Stimulated activated CD8-positive, alpha-beta memory T cell treated with anti-CD3 and anti-CD28 coated beads, Interleukin-4, amount 100 ng/mL, for 4 hours (primary cell): ENCODE measurements at places on chromosomes 11 and 22.

DNA sequence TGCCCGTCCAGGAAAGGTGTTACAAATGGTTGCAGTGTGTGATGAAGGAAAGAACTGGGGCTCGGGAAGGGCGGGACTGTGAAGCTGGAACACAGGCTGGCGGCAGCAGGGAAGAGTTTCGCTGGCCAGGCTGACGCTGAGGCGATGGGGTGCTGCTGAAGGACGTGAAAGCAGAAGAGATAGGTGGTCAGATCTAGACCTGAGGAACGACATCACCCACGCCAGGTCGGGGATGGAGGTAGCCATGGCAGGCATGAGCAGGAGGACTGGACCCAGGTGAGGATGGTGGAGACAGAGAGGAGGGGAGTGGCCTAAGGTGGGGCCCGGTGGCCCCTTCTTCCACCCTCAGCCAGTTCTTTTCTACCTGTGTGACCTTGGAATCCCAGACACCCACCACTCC is 9.1 kb downstream of the CDC42EP2 start:
- DNase-seq: no peak

DNA sequence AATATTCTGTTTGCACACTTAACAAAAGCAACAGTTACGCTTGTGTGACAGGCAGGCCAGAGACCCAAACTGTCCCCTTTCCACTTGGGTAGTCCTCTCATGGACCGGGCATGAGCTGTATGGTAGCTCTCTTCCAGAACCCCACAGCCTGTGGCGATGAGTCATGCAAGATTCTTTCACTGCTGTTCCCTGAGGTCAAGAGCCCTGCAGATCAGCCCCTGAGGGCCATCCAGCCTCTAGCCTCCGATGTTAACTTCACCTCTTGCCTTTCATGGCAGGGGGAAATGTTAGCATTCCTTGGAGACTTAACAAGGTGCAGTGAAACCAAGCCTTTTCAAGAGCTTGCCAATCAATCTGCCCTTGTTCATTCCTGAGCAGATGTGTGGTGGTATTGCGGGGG is 63.2 kb upstream of the DEUP1 start:
- no peak for DNase-seq

GRCh38 chr11:102186551-102187191 is 76.4 kb downstream of the YAP1 start:
- no peak for DNase-seq

- no peak for DNase-seq
Measured at GRCh38 chr11:117638911-117639543, 158.0 kb downstream of the DSCAML1 start.

DNA sequence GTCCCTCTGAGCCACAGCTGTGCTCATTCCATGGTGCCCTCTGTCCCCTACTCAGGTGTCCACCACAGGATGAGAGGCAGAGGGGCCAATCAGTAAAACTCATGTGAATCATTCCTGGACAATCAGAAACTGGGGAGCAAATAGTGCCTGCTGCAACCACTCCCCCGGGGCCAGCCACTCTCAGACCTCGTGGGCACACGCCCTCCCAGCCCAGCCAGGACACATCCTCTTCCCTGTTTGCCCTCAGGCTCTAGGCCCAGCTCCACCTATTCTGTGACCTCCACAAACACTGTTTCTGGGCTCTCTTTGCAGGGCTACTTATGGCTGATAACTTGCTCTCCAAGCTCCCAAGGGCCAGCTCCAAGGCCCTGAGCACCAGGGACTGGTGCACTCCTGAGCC is 14.0 kb upstream of the KCTD14 start:
- DNase-seq: no peak

GRCh38 chr11:75939992-75940391 is 125.0 kb downstream of the UVRAG start:
- DNase-seq: no peak

DNA sequence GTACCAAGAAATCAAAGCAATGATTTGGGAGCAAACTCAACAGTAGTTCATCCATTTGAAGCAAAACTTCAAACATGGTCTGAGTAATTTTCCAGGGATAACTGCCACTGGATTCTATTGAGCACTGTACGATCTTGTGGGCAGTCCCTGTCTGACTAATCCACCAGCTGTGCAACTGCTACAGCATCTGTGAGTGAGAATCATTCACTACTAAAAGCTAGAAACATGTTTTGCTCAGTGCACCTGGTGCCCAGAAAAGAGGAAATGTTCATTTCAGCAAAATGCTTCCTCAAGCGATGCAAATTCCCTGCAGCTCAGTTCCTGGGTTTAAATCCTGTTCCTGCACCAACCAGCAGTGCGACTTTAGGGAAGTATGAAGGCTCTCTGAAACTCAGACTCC is 1077.9 kb downstream of the DLG2 start:
- DNase-seq: no peak

DNA sequence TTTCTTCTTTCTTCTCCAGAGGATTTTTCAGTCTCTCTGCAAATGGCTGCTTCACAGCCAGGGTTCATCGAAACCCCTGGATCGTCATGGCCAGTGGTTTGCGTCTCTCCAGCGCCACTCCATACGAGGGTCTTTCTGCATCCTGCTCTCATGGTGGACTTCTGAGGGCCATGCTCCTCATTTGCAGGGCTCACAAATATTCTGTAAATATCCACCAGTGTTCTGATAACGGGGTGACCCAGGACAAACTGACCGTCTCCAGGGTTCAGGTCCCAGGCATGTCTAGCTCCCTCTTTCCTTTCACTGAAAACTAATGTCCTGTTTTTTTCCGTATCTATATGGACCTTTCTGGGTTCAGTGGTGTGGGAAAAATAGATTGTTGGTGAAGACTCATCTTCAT is 15.7 kb upstream of the VPREB1 start:
- DNase-seq: no peak

- no peak for DNase-seq
Measured at GRCh38 chr11:66084821-66085475, 14.9 kb downstream of the PACS1 start.

DNA sequence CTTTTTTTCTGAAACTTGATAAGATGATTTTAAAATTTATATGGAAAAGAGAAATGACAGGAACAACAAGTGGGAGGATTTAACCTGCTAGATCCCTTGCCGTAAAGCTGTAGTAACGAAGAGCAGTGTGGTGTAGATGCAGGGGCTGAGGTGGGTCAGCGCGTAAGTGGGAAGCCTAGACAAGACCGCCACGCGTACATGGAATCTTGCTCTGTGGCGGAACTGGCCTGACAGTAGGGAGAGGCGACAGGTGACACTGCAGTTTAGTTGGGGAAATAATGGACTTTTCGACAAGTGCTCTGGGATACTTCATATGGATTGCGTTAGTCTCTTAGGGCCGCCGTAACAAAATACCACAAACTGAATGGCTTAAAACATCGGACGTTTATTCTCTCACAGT is 28.8 kb downstream of the TNRC6B start:
- DNase-seq: no peak

GRCh38 chr11:14643697-14644225 is at the start of gene PDE3B:
Gene PDE3B (plus strand): TSS chr11:14643804. CDS start chr11:14644076, 272 bp downstream.
- DNase-seq: peak; percentile 53

DNA sequence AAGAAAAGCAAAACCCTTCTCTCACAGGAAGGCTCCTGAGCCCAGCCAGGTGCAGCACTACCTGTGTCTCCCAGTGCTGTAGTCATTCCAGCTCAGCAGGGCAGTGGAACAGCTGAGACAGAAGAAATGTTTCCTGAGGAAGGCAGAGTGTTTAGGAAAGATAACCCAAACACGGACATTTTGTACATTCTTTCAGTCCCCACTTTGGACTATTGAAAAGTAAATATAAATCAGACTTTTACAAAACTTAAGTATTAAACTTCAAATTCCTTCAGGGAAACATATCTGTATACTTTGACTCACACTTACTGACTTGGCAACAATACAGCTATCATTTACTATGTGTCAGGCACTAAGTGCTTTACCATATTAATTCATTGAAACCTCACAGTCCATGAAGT is 40.4 kb downstream of the RRAS2 start:
- DNase-seq: no peak

DNA sequence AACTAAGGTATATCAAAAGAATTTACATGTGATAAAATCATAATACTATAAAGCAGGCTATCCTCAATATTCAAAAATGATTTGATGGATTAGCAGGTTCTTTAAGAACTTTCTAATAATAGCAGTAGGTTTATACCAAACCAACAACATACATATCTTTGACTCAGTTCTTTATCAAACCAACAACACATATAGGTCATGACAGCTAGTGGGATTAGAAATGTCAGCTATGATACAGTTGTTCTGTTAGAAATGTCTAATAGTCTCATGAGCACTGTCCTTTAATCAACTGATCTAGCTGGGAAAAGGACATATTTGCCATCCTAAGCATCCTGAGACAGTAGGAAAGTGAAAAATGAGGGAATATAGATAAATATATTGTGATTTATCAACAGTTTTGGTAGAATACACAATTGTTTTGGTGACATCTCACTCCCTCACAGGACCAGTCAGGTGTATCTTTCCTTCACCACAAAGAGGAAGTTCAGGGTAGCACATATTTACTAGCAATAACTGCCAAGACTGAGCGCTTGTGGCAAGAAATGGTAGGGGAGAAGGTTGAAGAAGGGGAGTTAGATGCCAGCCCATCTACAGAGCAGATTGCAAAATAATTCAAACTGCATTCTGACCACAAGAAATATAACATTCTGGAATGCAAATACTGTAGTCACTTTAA is 90.8 kb upstream of the APOA1 start:
- DNase-seq: no peak
